ENCODE measurements at places on chromosomes 16 and 17.

DNA sequence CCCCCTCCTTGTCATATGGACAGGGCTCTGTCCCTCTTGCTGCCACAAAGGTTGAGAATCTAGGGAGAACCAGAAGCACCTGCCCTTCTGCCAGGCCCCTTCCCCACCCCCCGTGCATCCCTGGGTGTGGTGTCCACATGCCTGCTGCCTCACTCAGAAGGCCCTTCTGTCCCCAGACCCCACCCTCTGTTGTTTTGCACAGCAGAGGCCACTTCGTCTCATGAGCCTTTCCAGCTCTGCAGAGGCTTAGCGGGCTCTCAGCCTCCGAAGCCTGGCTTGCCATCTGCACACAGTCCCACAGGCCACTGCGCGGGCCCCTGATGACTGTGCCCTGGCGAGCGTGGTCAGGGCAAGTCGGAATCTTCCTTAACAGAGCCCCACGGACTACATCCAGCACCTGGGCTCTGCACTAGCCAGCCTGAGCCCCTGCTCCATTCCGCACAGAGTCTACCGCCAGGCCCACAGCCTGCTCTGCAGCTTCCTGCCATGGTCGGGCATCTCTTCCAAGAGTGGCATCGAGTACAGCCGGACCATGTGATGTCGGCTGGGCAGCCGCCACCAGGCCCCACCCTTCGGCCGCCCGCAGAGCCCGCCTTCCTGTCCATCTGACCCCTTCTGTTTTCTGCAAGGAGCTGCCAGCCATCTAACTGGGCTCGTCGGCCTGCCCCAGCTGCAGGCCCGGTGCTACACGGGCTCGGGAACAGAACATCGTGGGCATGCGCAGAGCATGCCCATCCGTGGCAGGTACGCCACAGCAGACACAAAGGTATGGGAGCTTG, 10.8 kb downstream of the C16orf90 start:
- no peak for DNase-seq

- no peak for DNase-seq
Measured at GRCh38 chr16:76387994-76388393, 110.8 kb downstream of the CNTNAP4 start.

DNA sequence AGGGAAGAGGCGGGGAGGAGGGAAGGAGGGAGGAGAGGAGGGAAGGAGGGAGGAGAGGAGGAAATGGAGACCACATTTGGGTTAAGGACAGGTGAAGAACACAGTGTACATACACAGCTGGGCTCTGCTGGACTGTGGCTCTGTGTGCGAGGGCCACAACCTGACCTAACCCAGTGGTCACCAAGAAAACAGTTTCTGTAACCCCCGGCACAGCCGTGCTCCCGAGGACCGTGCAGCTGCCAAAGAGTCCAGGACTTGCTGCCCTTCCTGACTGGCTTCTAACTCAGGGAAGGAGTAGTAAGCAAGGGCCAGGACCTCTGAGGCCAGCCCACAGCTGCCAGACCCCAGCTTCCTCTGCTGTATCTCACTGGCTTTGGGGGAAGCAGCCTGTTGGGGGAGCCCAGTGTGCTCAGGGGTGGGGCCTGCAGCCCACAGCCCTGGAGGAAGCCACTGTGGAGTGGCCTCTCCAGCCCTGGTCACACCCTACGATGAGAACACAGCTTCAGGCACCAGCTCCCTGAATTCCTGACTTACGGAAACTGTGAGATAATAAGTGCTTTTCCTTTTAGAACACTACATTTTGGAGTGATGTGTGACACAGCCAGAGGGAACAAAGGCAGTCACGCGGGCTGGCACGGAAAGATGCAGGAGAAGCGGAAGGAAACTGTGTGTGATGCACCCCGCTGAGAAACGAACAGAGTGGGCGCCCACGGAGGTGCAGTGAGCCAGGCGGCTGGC, 32.3 kb downstream of the SLC7A5 start:
- DNase-seq, result no peak

DNA sequence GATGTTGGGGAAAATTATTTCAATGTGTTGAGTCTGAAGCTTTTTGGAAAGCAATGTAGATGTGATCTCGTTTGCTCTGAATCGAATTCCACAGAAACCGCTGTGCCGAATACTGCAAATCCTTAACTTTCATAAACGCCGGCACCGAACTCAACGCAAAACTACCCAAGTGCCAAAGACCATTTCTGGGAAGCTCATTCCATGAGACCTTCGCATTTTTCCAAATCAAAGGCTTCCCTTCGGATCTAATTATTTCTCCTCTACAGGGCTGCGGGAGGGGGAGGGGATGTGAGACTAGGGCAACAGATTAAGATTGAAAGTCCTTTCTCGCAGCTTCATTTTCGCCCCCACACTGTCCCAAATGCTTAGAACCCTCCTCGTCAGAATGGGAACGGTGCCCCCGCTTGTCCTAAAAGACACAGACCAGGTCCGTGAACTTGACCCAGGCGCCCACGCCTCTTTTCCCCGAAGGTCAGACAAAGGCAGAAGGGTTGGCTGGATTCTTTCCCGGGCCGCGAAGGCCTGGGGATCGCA, 4.0 kb downstream of the PRAC1 start:
- DNase-seq, result no peak

GRCh38 chr16:84700446-84701300, 873 bp downstream of the USP10 start:
- DNase-seq, result peak; percentile 53

GRCh38 chr16:57648125-57648524, 19.7 kb downstream of the ADGRG1 start:
- DNase-seq, result no peak

GRCh38 chr16:52308051-52308450, 238.9 kb downstream of the TOX3 start:
- DNase-seq, result no peak

- DNase-seq, result no peak
Measured at GRCh38 chr16:3242709-3243108, 7.8 kb upstream of the ZNF200 start.

DNA sequence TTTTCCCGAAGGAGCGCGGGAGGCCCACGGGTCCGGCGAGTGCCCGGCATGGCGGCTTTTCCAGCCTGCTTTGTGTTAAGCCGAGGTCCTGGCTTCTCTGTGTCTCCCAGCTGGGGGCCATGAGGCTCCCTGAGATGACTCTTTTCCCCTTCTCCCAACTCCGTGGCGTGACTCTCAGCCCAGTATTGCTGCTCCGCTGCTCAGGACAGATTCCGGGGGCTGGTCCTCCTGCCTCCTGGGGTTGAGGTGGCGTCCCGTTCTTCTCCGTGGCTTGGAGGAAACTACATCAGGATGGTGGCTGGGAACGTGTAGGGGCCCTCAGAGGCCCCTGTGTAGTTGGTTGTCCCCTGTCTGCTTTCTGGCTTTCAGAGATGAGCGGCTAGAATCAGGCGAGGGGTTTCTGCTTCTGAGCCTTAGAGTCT, 951 bp downstream of the GPS1 start:
- DNase-seq, result no peak

DNA sequence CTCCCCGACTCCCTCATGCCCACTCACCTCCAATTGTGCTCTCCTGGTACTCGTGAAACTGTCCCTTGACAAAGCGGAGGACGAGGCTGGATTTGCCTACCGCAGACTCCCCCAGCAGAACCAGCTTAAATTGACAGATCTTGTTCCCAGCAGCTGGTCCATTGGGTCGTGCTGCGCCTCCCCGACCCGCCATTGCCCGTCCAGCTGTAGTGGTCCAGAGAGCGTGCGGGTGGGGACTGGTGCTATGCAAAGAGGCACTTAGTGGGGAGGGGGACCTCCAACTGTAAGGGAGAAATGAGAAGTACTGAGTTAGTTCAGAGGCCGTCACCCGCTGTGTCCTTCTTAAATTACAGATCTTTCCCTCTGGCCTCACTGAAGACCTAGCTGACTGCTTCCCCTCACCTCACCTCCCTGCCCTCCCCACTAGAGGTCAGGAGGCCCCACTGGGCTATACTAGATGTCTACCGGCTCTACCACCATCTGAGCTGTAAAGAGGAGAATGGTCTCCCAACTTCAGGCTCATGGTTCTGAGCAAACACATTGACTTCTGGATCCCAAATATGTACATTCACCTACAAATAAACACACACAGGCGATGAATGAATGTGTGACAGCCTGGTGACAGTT, 7.8 kb downstream of the HSPB9 start:
- no peak for DNase-seq
